ENCODE measurements at places on chromosomes 1 and 21.

GRCh38 chr21:38751379-38752050 lies 54.2 kb upstream of the ETS2 start:
- DNase-seq, result no peak

DNA sequence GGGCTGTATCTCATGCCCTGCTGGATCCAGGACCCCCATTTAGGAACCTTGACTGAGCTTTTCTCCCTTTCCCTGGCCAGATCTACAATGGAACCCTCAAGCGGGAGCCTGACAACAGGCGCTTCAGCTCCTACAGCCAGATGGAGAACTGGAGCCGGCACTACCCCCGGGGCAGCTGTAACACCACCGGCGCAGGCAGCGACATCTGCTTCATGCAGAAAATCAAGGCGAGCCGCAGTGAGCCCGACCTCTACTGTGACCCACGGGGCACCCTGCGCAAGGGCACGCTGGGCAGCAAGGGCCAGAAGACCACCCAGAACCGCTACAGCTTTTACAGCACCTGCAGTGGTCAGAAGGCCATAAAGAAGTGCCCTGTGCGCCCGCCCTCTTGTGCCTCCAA lies 29.8 kb downstream of the PKP1 start:
- DNase-seq, result no peak

- DNase-seq, result no peak
These were observed 262.9 kb downstream of the PTPRU start for GRCh38 chr1:29499104-29499650.

GRCh38 chr1:2290171-2290578 lies 62.1 kb downstream of the SKI start:
- no peak for DNase-seq

GRCh38 chr1:74522148-74522547 lies 9.7 kb upstream of the LRRC53 start:
- no peak for DNase-seq

GRCh38 chr21:19322360-19322759 lies 918.8 kb upstream of the TMPRSS15 start:
- no peak for DNase-seq

DNA sequence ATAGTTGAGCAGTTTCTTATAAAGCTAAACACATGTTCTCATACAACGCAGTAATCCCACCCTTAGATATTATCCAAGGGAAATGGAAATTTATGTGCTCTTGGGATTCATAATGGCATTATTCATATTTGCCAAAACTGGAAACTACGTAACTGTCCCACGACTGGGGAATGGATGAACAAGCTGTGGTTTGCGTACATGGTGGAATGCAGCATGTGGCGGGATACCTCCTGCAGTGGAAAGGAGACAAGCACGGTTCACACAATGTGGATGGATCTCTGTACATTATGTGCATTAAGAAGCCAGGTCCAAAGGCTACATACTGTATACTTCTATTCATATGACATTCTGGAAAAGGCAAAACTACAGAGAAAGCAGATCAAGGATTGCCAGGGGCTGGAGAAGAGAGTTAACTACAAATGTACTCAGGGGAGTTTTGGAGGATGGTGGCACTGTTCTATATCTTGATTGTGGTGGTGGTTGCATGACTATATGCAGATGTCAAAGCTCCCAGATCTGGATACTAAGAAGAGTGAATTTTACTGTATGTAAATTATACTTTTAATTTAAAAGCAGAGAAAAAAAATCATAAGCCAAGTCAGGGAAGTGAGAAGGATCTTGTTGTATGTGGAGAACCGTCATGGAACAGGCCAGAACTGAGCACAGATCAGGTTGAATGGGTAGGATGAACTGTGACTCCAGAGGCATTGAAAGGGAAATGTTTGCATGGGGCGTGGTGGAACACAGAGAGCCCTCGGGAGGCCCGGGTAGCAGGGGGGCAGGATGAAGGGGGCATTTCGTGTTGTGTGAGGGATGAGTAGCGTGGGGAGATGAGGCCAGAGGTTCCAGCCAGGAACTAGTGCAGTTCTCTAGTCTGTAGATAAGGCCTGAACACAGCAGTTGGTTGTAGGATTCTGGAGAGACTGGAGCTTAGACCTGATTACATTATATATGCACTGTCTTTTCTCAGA lies 90.7 kb downstream of the GALNT2 start:
- no peak for DNase-seq

DNA sequence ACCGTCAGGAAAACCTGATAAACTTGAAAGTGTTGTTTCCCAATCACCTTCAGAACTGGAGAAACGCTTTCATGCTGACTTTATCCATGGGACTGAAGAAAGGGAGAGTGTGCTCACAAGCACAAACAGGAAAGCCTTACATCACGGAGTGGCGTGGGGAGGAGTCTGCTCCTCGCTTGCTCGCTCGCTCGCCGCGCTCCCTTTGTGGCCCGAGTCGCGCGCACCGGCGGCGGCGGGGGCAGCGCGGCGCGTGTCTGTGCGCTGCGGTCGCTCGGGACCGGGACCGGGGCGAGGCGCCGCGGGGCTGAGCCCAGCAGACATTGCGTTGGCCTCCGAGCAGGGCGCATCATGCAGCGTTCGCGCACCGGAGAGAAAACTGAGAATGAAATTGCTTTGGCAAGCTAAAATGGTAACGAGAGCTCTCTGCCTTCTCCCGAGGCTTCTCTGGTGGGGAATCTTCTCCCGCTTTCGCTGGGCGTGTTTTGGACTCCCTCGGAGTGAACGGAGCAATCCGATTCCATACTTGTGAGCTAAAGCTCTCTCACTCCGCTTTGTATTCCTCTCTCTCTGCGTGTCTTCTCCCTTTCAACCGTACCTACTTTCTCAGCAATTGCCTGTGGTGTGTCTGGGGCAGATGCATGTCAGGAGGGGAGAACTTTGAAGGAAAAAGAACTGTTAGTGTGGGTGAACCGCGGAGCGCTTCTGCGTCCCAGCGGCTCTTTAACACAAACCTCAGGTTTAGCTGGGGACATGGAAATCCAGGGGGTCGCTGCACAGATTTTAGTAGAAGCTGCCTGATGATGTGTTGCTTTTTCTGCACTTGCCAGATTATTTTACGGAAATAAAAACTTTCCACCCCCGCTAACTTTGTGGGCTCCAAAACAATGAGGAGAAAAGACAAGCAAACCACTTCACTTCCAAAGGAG lies at the start of gene RGL1:
TSS of gene RGL1 (plus strand) at position 205 of the 926 bp plus-strand sequence. CDS start at position 383, 178 bp downstream.
- peak; percentile 0 for DNase-seq

DNA sequence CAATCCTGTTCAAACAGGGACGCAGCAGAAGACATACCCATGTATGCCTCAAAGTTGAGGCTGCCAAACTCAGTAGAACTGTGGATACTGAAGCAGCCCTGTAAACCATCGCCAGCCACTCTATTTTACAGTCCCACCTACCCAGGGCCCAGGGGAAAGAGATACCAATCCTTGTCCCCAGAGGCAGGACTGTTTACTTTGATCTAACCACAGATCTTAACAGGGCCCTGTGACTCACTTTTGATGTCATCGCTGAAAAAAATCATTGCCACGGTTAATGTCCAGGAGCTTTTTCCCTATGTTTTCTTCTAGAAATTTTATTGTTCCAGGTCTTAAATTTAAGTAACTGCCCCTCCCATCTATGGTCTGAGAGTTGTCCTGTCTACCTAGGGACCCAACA lies 538.4 kb upstream of the NCAM2 start:
- no peak for DNase-seq

DNA sequence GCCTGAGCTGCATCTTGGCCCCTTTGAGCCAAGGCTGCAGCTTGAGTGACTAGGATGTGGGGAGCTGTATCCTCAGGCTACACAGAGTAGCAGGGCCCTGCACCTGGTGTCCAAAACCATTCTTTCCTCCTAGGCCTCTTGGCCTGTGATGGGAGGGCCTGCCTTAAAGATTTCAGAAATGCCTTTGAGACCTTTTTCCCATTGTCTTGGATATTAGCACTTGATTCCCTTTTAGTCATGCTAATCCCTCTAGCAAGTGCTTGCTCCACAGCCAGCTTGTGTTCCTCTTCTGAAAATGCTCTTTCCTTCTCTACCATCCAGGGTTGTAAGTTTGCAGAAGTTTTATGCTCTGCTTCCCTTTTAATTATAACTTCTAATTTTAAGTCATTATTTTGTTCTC lies 21.7 kb upstream of the KIRREL1 start:
- no peak for DNase-seq

GRCh38 chr1:58597996-58598395 lies 20.9 kb upstream of the TACSTD2 start:
- DNase-seq, result no peak

GRCh38 chr1:92045766-92046495 lies 16.1 kb downstream of the EPHX4 start:
- DNase-seq, result no peak

- DNase-seq, result no peak
These were observed 40.4 kb downstream of the PRDM16 start for GRCh38 chr1:3109355-3109754.

- DNase-seq, result no peak
These were observed 32.0 kb downstream of the DNAJC6 start for GRCh38 chr1:65341381-65341780.

Measured in activated T-helper 1 cell treated with Interleukin-2 at 50 U/mL for 16 hours (primary cell).